ENCODE measurements at places on chromosomes 7 and 10.
A peak's percentile ranks its signal among the peaks of the same experiment; 100 is the strongest.

DNA sequence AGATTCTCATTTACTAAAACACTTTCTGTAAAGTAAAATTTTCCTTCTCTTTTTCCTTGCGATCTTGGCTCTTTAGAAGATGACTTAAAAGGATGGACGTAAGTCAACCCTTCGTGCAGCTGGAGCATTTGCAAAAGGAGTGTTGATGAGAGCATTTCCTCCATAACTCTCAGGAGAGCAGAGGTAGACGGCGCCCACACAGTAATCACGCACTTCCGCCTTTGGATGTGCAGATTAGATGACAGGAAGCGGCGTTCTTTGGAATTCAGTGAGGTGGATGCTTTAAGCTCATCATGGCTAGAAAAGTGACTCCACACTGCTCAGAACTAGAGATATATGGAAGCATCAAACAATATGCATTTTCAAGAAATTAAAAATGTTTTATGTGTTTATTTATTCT is 43.0 kb upstream of the NPS start:
- DNase-seq, result no peak

- no peak for DNase-seq
Measured at GRCh38 chr10:2119316-2119715, 382.0 kb upstream of the ADARB2 start.

GRCh38 chr7:29565982-29566746 is 2.5 kb downstream of the PRR15 start:
- no peak for DNase-seq

DNA sequence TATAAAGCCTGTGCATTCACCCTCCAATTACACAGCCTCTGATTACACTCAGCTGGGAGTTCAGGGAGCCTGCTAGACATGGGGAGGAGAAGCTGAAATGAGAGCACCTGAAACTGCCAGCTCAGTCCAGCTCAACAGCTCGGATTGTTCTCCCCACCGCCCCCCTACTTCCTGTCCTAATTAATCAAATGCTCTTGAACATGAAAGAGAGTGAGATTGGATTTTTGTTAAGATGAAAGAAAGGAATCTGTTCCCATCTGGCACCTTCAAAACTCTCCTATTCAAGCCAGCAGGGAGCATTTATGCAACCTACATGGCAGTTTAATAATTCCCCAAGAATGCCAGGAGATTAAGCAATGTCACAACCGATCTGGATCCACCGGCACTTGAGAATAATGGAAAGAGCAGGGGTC is 98.0 kb downstream of the NPSR1 start:
- DNase-seq, result no peak

- no peak for DNase-seq
Measured at GRCh38 chr10:102604439-102604841, 39.8 kb upstream of the TRIM8 start.

- no peak for DNase-seq
Measured at GRCh38 chr7:29866490-29866930, 60.2 kb downstream of the WIPF3 start.

DNA sequence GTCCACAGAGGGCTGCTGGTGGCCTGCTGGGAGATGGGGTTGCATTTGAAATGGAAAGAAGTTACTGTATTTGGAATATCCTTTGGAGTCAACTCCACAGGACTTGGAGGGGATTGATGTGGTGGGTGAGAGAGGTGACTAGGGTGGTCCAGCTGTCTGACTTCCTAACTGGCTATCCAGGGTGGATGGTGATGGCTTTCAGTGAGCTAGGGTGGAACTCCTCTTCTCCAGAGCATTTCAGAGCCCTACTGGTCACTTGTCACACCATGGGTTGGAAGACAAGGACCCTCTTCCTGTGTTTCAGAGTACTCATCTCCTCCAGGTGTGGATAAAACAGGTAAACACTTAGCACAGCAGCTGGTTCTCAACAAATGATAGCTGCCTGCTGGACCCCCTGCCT is 3.3 kb upstream of the ADAMTS14 start:
- no peak for DNase-seq

DNA sequence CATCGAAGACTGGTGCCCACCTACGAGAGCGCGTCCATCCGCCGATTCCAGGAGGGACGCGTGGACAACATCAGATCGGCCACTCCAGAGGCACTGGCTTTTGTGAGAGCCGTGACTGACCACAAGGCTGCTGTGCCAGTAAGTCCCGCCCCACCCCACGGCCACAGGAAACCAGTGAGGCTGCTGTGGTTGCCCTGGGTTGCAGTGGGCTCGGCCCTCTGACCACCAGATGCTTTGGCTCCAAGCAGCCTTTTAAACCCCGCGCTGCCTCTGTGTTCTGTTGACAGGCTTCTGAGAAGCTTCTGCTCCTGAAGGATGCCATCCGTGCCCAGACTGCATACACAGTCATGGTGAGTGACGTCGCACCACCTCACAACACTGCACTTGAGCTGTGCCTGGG is 24.4 kb upstream of the C10orf53 start:
- DNase-seq, result no peak

GRCh38 chr10:128879441-128880140 is 587.5 kb upstream of the MGMT start:
- DNase-seq, result no peak

DNA sequence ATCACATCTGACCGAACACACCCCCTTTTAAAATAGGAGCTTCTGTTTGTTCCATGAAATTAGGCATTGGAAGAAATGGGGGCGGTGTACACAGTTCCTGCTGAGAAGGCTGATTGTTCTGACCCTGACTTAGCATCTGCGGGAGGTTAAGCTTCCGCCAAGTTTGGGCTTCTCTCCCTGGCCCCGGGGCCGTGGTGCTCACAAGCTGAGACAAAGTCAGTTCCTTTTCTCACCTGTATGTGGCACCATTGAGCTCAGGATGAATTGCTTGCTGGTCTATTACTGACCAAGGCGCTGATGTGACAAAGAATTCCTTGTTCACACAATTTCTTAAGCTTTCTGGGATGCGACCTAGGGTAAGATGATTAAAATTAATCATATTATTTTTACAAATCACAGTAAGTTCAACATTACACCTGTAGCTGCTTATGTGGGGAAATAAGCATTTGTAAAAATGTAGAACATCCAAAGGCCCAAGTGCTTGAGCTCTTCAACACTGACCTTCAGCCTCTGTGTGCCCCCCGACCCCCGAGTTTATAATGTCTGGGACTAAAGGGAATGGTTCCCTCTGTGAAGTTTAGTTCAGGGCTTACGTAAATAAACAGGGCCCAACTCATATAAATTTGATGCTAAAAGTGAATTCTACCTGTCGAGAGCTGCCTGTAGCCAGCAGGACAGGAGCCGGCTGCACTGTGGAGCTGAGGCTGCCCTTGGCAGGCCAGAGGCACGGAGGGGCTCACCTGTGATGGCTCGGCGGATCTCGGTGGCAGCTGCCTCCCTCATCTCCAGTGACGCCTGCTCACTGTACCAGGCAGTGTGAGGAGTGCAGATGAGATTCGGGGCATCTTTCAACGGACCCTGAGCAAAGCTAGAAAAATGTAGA is 50.8 kb downstream of the ZRANB1 start:
- DNase-seq, result peak; percentile 6

GRCh38 chr10:123896246-123896927 is 4.8 kb upstream of the CPXM2 start:
- no peak for DNase-seq

- no peak for DNase-seq
Measured at GRCh38 chr7:43372676-43373355, 210.1 kb upstream of the STK17A start.

DNA sequence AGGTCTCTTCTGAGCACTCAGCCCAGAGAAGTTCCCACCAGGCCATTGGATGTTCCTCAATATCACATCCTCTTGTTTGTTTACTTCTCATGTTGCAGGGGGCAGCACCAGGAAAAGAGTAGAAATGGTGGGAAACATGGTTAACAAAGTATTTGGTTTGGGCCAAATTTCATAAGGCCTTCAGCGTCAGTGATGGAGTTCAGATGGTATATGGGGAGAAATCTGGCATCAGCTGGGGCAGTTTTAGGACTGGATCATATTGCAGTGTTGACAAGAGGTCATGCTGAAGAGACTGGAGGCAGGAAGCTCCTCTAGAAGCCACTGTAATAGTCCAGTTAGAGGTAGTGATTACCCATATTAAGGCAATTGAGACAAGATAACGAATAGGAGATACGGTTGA is 200.0 kb downstream of the WDR11 start:
- DNase-seq, result no peak

DNA sequence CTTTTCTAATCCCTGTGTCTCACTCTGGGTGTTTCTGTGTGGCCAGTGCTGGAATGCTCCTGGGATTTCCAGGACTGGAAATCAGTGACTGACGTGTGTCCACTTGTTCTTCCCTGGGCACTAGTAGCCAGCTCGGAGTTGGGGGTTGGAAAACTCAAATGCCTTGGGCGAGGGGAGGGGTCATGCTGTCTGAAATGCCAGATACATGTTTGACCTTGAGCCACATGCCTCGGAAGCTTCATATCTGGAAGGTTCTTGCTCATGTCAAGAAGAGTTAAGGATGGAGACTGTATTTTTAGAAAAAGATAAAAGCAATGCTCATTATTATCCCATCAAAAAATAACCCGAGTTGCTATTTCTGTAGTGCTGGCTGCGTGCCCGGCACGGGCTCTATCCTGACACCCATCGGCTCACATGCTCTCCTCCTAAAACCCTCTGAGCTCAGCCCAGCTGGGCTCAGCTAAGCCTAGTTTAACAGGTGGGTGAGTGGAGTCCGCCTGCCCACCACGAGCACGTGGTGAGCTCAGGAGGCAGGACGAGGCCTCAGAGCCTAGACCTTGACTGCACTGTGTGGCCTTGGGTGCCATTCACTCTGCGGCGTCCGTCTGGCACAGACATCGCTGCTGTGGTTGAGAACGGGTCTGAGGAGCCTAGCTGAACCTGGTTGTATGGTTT is 6.4 kb downstream of the DPYSL4 start:
- no peak for DNase-seq

DNA sequence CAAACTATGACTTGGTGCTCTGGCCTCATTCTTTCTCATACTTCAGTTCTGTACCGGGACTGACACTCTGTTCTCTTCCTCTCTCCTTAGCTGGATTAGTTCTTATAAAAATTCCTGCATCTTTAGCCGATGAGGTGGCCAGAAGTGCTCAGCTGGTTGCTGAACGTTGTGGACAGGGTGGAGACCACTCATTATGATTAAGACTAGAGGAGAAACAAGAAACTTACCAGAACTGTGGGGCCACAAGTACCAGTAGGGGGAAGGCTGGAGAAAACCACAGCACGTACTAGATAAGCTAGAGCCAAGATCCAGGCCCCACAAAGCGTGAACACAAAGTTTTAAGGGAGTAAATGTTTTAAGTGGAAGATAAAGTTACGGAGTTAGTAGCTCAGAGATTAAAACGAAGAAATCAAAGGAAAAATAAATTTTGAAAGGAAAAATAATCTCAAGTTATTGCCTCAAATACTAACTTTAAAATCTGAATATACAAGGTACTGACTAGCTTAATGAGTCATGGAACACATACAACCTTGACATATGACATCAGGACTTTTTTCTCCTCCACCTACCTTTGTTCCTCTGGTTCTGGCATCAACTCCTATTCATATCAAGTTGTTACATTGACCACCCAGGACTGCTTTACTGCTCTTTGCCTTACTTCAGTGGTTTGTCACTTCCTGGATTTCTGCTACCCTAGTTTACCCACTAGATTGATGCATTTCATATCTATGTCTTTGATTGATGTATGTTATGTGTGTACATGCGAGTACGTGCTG is 469.0 kb downstream of the TFEC start:
- DNase-seq, result no peak

DNA sequence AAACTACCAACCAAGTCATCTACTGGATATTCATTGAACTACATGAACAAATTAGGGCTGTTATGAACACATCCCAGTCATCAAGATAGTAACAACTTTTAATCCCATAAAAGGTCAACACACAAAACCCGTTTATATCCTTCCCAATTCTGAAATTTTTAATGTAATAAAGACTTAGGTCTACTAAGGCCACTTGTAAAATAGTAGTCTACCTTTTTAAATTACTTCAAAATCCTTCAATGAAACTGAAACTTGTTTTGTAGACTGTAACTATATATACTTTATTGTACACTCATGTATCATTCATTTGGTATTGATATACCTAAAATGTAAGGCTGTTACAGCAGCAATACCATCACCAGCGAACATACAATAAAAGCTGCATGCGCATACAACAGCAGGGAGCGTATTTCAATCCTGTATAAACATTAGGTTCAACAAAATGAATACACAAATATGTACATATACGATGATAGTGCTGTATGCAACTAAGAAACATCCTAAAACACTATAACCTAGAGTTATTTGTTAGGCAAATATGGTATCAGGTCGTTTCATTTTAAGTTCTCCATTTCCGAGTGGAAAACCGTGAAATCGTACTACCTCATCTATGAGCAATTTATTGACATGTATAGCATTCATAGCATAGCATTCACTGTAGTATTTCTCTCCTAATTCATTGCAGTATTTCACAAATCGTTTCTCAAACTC is 973 bp downstream of the ATAD1 start:
- peak; percentile 4 for DNase-seq

GRCh38 chr10:21888959-21889358 is 114.6 kb downstream of the DNAJC1 start:
- peak; percentile 2 for DNase-seq

- DNase-seq, result no peak
Measured at GRCh38 chr10:91682912-91683311, 50.0 kb upstream of the PPP1R3C start.

- DNase-seq, result no peak
Measured at GRCh38 chr10:17112566-17112965, 17.0 kb downstream of the CUBN start.

GRCh38 chr10:110032801-110033700 is 25.3 kb downstream of the ADD3 start:
- DNase-seq, result no peak

GRCh38 chr7:22387583-22387982 is 30.6 kb upstream of the RAPGEF5 start:
- no peak for DNase-seq

GRCh38 chr10:30683496-30683895 is 53.9 kb upstream of the LYZL2 start:
- no peak for DNase-seq

- no peak for DNase-seq
Measured at GRCh38 chr7:112138325-112138852, 67.8 kb downstream of the DOCK4 start.

DNA sequence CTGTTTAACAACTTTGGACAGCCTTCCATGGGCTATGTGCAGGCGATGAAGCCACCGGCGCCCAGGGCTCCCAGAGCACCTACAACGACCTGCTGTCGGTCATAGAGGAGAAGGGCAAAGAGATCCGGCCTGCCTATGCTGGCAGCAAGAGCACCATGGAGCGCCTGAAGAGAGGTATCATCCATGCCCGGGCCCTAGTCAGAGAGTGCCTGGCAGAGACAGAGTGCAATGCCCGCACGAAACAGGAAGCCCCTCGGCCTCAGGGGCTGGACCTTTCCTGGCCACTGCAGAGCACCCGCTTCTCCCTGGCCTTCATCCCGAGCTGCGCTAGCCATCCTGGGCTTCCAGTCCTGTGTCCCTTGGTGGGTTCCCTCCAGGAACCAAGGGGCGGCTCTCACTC is 497.0 kb upstream of the PHF14 start:
- no peak for DNase-seq

All from naive B cell (primary cell).